Effector memory CD8-positive, alpha-beta T cell (primary cell): ENCODE measurements at places on chromosomes 4 and X.

- H3K27ac ChIP-seq = no peak overlapping the region
- no peaks in the 10 kb centered on the region for H3K27me3 ChIP-seq
- H3K4me3 ChIP-seq = no peak overlapping the region
- H3K4me1 ChIP-seq = no peaks in the 10 kb centered on the region
Measured at GRCh38 chrX:77431227-77431626, 16.0 kb upstream of the FGF16 start.

DNA sequence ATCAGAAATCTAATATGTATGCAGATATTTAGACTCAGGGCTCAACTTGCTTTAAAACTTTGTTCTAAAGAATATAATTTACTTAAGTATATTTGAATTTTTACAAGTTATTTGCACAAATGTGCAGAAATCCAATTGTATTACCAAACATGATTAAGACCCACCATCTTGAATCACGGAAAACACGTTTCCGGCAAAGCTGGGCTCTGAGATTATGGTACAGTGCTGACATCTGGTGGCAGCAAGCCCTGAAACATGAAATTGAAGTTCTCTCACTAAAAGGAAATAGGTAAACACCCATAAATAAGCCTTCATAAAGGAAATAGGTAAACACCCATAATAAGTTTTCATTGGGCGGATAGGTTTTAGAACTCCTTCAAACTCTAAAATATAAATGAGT lies 98.3 kb upstream of the MAOA start:
- no peaks in the 10 kb centered on the region for H3K27me3 ChIP-seq
- H3K4me1 ChIP-seq = no peaks in the 10 kb centered on the region
- no peaks in the 10 kb centered on the region for H3K36me3 ChIP-seq
- no peak overlapping the region for H3K4me3 ChIP-seq
- DNase-seq = peak; percentile 32

GRCh38 chr4:22532117-22532516 lies 16.3 kb upstream of the ADGRA3 start:
- no peaks in the 10 kb centered on the region for H3K4me1 ChIP-seq
- no peak overlapping the region for H3K27ac ChIP-seq
- DNase-seq = no peak
- no peaks in the 10 kb centered on the region for H3K27me3 ChIP-seq
- no peaks in the 10 kb centered on the region for H3K36me3 ChIP-seq

GRCh38 chr4:69787879-69788278 lies 27.5 kb upstream of the SULT1B1 start:
- no peaks in the 10 kb centered on the region for H3K4me1 ChIP-seq
- H3K36me3 ChIP-seq = no peaks in the 10 kb centered on the region
- no peak overlapping the region for H3K27ac ChIP-seq
- H3K27me3 ChIP-seq = no peaks in the 10 kb centered on the region

DNA sequence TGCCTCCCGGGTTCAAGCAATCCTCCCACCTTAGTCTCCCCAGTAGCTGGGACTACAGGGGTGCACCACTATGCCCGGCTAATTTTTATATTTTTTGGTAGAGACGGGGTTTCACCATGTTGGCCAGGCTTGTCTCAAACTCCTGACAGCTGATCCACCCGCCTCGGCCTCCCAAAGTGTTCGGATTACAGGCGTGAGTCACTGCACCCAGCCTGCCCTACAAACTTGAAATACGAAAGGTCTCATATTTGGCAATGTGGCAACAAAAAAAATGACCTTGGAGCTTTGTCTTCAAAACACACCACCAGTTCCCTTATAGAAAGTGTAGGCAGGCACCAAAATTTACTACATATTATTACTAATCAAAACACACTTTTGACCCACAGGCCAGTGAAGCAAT lies 22.9 kb upstream of the PTCHD1 start:
- no peaks in the 10 kb centered on the region for H3K4me1 ChIP-seq
- DNase-seq = no peak
- H3K27me3 ChIP-seq = no peaks in the 10 kb centered on the region
- H3K4me3 ChIP-seq = no peak overlapping the region
- no peak overlapping the region for H3K27ac ChIP-seq

GRCh38 chr4:184792950-184793555 lies 32.7 kb downstream of the ACSL1 start:
- no peak overlapping the region for H3K27ac ChIP-seq
- H3K27me3 ChIP-seq = no peaks in the 10 kb centered on the region
- no peak for DNase-seq
- H3K4me1 ChIP-seq = peaks cover 4% of the 10 kb centered on the region

- peaks cover 86% of the 10 kb centered on the region for H3K36me3 ChIP-seq
- H3K27ac ChIP-seq = no peak overlapping the region
- H3K4me1 ChIP-seq = peaks cover 7% of the 10 kb centered on the region
- H3K27me3 ChIP-seq = no peaks in the 10 kb centered on the region
- DNase-seq = no peak
Measured at GRCh38 chr4:68316193-68316969, 33.5 kb downstream of the YTHDC1 start.
